Stimulated activated CD4-positive, alpha-beta T cell treated with anti-CD3 and anti-CD28 coated beads, Interleukin-4, amount 100 ng/mL, for 24 hours (primary cell): ENCODE measurements at places on chromosomes 1 and 21.

GRCh38 chr1:56179543-56179942, 399.8 kb downstream of the PLPP3 start:
- no peak for DNase-seq

DNA sequence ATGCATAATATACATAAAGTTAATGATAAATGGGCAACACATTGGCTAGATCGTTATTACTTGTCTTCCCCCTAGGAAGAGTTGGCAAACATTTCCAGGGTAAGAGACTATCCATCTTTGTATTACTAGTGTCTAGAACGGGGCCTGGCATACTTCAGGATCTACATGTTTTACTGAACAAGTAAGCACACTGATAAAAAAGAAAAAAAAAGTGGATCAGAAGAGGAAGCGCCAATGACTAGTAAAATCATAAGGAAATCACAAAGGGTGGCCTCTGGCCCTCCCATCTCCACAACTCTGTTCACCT, 482 bp downstream of the TM2D1 start:
- DNase-seq, result no peak

DNA sequence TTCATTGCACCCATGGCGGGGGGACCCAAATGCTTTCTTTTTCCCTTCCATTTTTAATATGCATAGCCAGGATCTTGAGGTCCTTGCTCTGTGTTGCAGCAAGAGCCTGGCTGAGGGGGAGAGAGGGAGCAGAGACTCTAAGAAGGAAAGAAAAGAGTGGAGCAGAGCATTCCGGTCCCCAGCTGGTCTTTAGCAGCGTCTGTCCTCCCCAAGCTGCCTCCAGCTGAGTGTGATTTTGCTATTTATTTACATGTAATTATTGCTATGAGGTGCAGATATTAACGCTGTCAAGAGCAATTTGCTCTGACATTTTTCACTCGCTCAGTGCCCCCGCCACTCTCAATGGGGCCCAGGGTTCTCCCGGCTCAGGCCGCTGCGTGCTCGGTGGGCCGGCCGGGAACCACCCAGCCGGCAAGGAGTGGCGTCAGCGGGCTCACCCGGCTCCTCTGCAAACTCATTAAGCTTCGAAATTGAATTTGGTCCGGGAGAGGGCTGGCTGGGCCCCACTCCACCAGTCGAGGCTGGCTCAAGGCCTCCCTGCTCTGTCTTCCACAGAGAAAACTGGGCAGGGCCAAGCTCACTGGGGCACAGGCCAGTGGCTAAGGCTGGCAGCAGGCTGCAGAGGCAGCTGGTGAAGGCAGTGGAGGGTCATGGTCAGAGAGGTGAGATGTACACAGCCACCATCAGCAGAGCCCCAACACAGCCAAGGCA, 93.2 kb downstream of the PAX7 start:
- DNase-seq, result no peak

- DNase-seq, result no peak
Observed at GRCh38 chr1:227996187-227996950, 10.4 kb upstream of the WNT3A start.

- no peak for DNase-seq
Observed at GRCh38 chr1:192066202-192066601, 92.1 kb upstream of the RGS18 start.

GRCh38 chr21:37200641-37201480, 66.3 kb downstream of the VPS26C start:
- DNase-seq, result no peak

DNA sequence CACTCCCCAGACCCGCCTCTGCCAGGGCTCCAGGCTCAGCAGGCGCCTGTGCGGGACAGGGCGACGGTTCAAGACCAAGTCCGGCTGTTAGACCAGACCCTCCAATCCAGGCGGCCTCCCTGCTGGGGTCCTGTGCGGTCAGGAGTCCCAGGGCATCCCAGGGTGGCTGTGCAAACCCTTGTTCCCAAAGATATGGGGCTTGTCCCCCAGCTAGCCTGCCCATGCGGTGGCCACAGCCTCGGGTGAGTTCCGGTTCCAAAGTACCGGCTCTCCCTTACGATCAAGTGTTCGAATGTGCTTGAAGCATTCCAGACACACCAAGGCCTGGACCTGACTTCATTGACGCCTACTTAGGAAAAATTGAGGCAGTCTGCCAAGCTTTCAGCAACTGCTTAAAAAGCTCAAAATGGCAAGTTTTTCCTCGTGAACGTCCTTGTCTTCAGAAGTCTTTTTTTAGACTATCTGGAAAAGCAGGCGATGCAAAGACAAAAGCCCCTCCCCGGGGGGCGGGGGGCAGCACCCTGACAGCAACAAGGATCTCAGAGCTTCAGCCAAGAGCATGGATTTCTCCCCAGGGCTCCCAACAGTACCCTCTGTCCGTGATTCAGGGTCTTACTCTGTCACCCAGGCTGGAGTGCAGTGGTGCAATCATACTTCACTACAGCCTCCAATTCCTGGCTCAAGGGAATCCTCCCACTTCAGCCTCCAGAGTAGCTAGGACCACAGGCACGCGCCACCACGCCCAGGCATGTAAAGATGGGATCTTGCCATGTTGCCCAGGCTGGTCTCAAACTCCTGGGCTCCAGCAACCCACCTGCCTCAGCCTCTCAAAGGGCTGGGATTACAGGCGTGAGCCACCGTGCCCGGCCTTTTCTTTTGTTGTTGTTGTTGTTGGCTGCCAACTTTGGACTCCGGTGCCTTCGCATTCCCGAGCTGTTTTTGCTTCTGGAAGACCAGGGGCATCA, 2.3 kb downstream of the FAAP20 start:
- DNase-seq, result no peak

GRCh38 chr1:109252893-109253802, 3.8 kb downstream of the CELSR2 start:
- DNase-seq, result no peak

DNA sequence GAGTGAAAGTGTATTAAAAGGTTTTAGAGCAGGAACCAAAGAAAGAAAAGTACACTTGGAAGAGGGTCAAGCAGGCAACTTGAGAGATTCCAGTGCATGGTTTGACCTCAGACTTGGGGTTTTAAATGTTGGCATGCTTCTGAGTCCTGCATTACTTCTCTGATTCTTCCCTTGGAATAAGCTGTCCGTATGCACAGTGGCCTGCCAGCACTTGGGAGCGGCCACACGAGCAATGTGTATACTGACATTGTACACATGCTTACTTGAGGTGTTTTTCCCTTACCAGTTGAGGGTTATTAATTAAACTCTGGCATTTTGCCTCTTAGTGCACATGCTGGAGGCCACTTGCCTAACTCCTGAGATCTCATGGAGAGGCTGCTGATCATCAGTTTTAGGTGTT, 786.6 kb upstream of the RGS18 start:
- DNase-seq, result no peak

GRCh38 chr1:171500304-171500703, 15.0 kb downstream of the PRRC2C start:
- no peak for DNase-seq

DNA sequence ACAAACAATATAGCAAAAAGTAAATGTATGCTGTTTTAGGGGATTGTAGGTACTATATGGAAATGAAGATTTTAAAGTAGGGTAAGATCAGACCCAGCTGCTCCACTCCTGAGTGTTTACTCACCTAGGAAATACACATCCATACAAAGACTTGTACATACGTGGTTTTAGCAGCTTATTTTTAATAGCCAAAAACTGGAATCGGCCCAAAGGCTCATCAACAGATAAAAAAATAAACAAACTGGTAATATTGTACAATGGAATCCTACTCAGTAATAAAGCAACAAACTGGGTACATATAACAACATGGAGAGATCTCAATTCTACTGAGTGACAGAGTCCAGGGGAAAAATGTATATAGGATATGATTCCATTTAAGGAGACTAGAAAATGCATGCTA, 179.2 kb upstream of the TMEM51 start:
- no peak for DNase-seq

GRCh38 chr1:206472454-206472853, 2.2 kb downstream of the IKBKE start:
- DNase-seq, result no peak

DNA sequence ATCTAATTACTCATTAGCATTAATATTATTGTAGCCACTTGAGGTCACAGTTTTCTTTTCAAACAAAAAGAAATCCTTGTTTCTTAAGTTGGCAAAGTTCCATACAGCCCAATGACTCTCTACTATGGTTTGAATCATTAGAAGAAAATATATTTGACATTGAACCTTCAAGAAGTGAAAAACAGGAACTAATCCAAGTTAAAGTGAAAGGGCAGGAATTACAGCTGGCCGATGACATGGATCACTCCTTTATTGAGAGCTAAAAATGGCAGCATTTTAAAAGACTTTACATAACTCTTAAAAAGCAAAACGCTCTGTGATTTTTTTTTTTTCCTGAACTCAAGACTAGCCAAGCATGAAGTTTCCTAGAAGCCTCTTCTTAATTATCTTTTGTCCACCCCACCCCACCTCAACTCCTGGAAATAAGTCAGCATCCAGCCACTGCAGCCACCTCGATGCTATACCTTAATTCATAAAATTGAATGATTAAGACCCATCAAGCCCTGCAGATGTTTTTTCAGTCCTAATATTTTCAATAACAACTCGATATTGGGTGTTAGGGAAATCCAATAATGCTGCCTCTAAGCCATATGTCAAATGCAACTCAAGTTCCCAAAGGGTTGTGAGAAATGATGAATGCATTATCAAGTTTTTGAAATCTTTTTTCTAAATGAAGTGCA, 323.1 kb downstream of the HHIPL2 start:
- DNase-seq, result no peak

DNA sequence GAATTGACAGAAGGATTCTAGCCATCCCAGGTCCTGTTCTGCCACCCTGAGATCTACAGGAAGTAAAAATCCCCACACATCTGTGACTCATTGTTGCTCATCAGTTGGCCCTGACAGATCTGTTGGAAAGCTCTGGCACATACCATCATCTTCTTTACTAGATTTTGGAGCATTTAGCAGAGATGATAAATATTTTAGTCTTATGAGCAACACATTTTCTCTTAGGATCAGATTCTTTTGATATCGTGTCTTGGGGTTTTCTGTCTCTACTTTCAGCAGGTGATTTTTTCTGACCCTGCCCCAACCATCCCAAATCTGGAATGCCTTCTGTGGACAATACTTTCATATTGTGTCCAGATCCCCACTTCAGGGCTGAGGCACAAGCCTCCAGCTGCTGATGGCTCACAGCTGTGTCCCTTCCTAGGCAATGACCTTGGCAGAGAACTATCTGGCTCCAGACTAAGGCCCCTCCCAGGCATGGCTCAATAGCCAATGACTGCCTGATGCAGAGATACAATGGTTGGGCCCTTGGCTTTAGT, 102.8 kb downstream of the GDAP2 start:
- no peak for DNase-seq

- DNase-seq, result no peak
Observed at GRCh38 chr1:207981976-207982375, 71.1 kb upstream of the CD34 start.

DNA sequence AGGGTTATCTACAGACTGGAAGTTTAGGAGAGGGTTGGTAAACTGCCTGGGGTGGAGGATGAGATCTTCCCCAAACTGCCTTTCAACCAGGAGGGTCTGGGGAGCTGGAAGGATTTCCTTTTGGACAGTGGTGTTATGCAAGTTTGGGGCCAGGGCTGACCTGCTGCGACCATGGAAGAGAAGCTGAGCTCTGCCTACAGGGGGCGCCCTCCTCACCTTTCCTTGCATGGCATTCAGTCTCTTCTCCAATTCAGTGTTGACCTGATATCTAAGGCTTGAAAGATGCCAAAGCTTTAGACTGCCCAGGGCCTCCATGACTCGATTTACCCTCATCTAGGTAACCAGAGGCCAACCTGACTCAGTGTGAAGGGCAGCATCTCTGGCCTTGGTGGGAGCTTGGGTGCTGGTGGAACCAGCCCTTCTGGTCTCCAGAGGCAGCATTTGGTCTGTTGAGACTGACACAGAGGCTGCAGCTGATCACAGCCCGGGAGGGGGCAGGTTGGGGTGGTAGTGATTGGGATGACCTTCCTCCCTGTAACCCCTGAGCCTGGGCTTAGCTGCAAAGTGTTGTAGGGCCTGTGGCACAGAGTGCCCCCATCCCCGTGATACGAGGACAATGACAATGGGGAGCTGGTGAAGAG, 170.0 kb downstream of the GRIK3 start:
- DNase-seq, result no peak

- DNase-seq, result no peak
Observed at GRCh38 chr21:39319251-39319756, 5.9 kb upstream of the BRWD1 start.

GRCh38 chr1:245715970-245716369, 561.2 kb downstream of the KIF26B start:
- no peak for DNase-seq

- DNase-seq, result no peak
Observed at GRCh38 chr1:109020693-109021257, 21.1 kb downstream of the WDR47 start.

DNA sequence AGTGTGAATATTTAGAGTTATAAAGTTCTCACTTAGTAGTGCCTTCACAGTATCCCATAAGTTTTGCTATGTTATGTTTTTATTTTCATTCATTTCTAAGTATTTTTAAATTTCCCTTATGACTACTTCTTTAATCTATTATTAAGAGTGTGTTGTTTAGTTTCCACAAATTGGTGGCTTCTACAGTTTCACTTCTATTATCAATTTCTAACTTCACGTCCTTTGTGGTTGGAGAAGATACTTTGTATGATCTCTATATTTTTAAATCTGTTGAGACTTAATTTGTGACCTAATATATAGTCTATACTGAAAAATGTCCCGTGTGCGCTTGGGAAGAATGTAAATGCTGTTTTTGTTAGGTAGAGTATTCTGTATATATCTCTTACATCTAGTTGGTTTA, 11.7 kb downstream of the CHIA start:
- no peak for DNase-seq

GRCh38 chr1:230130172-230130944, 63.3 kb downstream of the GALNT2 start:
- DNase-seq, result no peak

- no peak for DNase-seq
Observed at GRCh38 chr1:152886085-152886484, 8.0 kb downstream of the SMCP start.

- DNase-seq, result no peak
Observed at GRCh38 chr21:28492127-28492526, 500.6 kb downstream of the LTN1 start.

- DNase-seq, result no peak
Observed at GRCh38 chr1:77026135-77026534, 158.9 kb downstream of the ST6GALNAC5 start.

DNA sequence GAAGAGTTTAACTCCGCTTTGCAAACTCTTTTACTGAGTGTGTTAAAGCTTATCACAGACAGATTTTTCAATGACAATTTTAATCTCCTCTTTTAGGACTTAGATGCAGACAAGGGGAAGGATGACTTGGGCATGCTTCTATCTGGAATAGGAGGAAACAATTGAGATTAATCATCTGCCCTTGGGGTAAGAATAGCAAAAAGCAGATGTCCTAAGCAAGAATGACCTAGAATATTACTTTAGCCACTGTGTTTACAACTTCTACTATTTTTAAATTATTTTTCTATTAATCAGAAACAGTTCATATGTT, 569.0 kb upstream of the ADGRL2 start:
- no peak for DNase-seq

DNA sequence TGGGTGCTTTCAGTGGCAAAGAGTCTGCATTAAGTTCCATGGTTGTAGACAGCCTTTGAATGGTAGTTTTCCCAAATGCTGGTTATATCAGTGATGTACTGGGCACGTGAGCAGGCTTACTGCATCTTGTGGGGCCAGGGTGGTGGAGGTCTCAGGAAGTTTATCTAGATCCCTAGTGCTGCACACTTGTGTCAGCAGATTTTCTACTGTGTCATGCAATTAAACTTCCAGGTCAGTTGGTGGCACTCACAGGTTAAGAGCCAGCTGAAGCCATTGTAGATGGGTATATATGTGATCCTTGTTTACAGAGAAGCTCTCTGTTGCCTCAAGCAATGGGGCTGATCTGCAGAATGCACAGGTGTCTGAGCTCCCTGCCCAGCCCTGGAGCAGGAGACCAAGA, 33.0 kb downstream of the FOXJ3 start:
- DNase-seq, result no peak
